ENCODE measurements at places on chromosomes 1 and 21. TPM values are rescaled to one million over a fixed set of nuclear protein-coding genes. Genes with fewer than 3 reads are reported as not detected.

The CASQ2 gene
- total RNA-seq: not detected

DNA sequence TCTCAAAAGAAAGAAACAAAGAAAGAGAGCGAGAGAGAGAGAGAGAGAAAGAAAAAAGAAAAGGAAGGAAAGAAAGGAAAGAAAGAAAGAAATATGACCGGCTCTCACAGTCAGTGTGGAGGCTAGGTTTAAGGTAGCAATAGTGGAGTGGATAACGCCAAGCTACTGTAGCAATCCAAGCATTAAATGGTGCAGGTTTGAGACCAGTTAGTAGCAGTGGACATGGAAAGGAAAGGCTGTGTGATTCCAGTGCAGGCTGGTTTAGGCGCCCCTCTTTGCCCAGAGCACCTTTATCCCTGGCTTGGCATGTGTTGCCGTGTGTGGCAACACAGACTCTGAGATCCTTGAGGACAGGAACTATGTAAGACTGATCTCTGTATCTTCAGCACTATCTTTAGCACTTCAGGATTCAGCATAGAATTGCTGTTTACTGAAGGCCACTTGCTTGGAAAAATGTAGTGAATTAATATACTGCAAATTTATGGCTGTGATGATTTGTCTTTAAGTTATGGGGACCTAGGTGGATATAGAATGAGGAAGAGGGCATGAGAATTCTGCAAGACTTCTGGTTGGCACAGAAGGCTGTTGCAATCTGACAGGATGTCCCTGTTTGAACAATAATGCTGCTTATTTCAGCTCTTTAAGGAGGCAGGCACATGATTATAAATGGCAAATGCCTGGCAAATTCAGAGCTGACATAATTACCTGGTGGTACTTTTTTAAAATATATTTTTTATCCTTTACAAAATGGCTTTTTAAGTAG, 10.8 kb upstream of the OSBPL9 start:
- no peak overlapping the region for H3K4me3 ChIP-seq
- no peaks in the 10 kb centered on the region for H3K36me3 ChIP-seq
- H3K27me3 ChIP-seq: peaks cover 5% of the 10 kb centered on the region
- peaks cover 20% of the 10 kb centered on the region for H3K4me1 ChIP-seq
- no peak for DNase-seq
- H3K27ac ChIP-seq: no peak overlapping the region

DNA sequence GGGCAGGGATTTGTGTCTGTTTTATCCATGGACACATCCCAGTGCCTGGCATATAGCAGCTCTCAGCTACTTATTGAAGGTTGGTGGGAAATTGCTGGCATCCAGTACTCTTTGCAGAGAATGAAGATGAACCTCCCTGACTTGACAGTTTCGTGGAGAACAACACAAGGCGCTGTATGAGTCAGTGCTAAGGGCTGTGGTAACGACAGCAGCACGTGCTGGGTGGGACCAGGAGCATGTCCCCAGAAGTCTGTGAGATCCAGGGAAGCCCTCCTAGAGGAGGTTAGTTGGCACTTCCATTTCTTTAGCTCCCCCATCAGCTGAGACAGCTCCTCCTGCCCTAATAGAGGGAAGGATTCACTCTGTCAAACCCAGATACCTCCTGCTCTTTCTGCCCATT, 25.9 kb upstream of the IL19 start:
- no peak for DNase-seq
- no peaks in the 10 kb centered on the region for H3K36me3 ChIP-seq
- peaks cover 5% of the 10 kb centered on the region for H3K27me3 ChIP-seq
- H3K27ac ChIP-seq: no peak overlapping the region
- peaks cover 2% of the 10 kb centered on the region for H3K4me1 ChIP-seq

GRCh38 chr21:25887646-25888306, 153.0 kb downstream of the GABPA start:
- H3K27me3 ChIP-seq: no peaks in the 10 kb centered on the region
- no peak overlapping the region for H3K4me3 ChIP-seq
- peaks cover 31% of the 10 kb centered on the region for H3K36me3 ChIP-seq

All from osteocyte (in vitro differentiated cells).